ENCODE measurements at places on chromosomes 12 and 14. TPM values are rescaled to one million over a fixed set of nuclear protein-coding genes. Genes with fewer than 3 reads are reported as not detected.

GRCh38 chr14:68447581-68448251 lies 345.2 kb downstream of the ZFP36L1 start:
- no peak for DNase-seq

- no peak for DNase-seq
Observed at GRCh38 chr14:48125654-48126053, 450.2 kb upstream of the MDGA2 start.

DNA sequence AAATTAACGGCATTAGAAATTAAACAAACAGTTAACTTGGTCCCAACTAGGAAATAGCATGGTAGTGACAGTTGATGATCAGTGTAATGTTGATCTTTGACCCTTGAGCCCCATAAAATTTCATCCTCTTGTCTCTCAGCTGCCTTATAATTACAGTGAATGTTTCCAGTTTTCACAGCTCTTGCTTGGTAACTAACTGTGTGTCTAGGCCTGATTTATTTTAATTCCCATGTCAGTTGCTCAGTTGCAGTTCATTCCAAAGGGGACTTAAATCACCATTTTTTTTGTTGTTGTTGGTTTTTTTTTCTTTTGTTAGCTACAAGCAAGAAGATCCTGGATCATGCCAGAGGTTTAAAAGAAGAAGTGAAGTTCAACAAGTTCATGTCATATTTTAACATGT lies 1883.7 kb upstream of the FLRT2 start:
- no peak for DNase-seq

DNA sequence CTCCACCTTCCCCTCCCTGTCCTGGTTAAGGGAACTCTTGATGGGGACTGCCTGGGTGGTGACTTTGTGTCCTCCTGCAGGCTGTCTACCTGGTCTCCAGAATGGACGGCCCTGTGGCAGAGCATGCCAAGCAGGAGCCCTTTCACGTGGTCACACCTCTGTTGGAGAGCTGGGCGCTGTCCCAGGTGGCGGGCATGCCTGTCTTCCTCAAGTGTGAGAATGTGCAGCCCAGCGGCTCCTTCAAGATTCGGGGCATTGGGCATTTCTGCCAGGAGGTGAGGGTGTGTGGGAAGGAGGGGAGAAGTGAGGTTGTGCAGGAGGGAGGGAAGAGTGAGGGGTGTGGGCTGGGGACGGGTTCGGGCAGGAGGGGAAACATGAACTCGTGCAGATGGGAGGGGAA lies 5.7 kb downstream of the SDSL start:
- DNase-seq: no peak

GRCh38 chr12:113456199-113456598 lies 15.5 kb downstream of the LHX5 start:
- DNase-seq: no peak

- no peak for DNase-seq
Observed at GRCh38 chr14:103966631-103967030, 24.3 kb upstream of the RD3L start.

Gene IFNG
- total RNA-seq: not detected

Gene IAPP
- not detected for total RNA-seq

Measured in activated B cell treated with CpG ODN at 0.5 μM for 24 hours (primary cell).